Lung microvascular endothelial cell (primary cell): ENCODE measurements at places on chromosomes 2 and 18. TPM values are rescaled to one million over a fixed set of nuclear protein-coding genes. Genes with fewer than 3 reads are reported as not detected.

DNA sequence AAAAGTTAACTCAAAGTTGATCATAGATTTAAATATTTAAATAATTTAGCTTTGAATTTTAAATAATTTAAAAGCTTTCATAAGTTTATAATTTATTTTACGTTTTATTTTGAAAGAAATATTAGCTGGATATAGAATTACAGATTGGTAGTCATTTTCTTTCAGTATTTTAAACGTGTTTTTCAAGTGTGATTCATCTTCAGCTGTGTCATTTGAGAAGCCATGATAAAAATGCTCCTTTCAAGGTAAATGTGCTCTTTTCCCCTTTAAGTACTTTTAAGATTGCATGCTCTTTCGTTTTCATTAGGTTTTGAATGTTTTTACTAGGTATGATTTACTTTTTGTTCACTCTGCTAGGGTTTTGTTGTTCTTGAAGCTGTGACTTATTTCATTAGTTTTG, 116.8 kb upstream of the FIGN start:
- no peak for DNase-seq

- no peak for DNase-seq
Observed at GRCh38 chr2:118315606-118316005, 227.3 kb downstream of the INSIG2 start.

DNA sequence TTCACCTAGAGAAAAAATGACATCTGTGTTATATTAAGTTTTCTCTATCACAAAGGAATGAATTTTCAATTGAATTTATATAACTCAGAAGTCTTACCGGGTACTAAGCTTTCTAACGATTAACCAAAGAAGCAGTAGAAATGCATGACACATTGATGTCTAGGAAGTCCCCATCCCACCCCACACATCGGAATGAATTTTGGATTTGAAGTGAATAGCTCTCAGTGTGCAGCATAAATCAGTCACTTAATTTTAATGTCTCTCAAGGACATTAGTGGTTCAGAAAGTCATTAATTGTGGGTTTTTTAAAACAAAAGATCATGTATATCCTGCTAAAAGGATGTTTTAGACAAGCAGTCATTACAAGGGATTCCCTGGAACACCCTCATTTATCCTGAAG, 141.4 kb upstream of the PIEZO2 start:
- no peak for DNase-seq

GRCh38 chr2:105822186-105822585, 77.5 kb downstream of the NCK2 start:
- no peak for DNase-seq

GRCh38 chr2:112820343-112820742, 16.2 kb downstream of the IL1B start:
- no peak for DNase-seq

GRCh38 chr2:225932811-225933413, 533.4 kb downstream of the NYAP2 start:
- no peak for DNase-seq

- DNase-seq: no peak
Observed at GRCh38 chr2:85889627-85890281, 964 bp upstream of the ST3GAL5 start.

DNA sequence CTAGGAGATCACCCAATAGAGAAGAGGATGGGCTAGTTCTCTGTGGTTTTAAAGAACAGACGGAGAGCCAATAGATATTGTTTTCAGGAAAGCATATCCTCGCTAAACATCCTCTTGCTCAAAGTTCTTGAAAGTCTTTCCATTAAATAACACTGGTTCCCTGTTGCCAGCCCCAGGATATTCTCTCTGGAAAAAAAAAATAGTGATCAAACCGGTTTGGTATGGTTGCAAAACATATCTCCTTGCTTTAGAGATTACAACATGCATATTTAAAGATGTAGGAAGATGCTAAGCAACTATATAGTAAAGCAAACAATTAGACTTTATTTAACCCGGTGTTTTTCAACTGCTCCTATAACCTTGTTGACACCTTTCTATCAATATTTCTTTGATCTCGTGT, 211.4 kb downstream of the CMPK2 start:
- no peak for DNase-seq

SOX11 gene
- not detected in 2 replicates for total RNA-seq

SPEG gene
- under 0.01 TPM in 2 replicates for total RNA-seq

NGEF gene
- total RNA-seq: 0.22 TPM in 1 of 2 replicates, not detected in the other

CRACDL gene
- 0.60 and 2.2 TPM in 2 replicates for total RNA-seq

FBXO36 gene
- 0.60 and 0.87 TPM in 2 replicates for total RNA-seq
